ENCODE measurements at places on chromosomes 16 and 17.

DNA sequence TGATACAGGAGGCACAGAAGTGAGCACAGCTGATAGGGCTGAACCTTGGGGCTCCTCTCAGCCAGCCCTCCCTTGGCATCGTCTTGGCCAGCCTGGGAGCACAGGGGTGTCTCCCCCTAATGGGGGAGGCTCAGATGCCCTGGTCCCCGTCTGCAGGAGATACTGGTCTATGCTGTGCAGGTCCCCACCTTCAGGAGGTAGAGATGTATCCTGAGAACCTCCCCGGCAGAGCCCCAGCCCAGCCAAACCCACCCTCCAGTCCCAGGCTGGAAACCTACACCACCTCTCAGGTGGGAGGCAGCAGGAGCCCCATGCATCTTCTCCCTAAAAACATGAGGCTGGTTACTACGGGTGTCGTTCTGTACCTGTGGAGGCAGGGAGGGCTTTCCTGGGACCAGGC, 38.7 kb downstream of the ABCC6 start:
- no peak for DNase-seq

GRCh38 chr17:5913032-5913531, 157.1 kb upstream of the WSCD1 start:
- DNase-seq: no peak

DNA sequence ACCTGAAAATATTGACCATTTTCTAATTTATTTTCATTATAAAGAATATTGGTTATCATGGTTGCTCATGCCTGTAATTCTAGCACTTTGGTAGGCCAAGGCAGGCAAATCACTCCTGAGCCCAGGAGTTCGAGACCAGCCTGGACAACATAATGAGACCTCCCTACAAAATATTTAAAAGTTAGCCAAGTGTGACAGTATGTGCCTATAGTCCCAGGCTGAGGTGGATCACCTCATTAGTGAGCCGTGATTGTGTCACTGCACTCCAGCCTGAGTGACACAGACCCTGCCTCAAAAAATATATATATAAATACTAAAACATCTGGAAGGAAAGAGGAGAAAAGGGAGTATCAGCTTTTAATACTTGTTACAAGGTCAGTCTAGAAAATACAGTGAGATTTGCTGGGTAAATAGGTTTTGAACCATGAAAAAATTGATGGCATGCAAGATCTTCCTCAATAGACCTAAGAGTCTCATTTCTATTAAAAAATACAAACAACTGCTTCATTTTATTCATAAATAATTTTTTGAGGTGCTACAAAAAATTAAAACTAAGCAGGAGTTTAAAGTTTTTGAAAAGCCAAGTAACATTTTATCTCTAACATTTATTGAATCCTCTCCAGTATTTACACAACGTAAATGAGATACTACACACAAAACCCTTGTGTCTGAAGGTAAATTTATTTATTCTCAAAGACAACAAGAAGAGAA, 47.7 kb downstream of the TUBD1 start:
- no peak for DNase-seq

GRCh38 chr16:67845291-67846062, 1.3 kb upstream of the NUTF2 start:
- no peak for DNase-seq

- no peak for DNase-seq
These were observed 1.4 kb upstream of the SLC5A11 start for GRCh38 chr16:24844101-24845030.

DNA sequence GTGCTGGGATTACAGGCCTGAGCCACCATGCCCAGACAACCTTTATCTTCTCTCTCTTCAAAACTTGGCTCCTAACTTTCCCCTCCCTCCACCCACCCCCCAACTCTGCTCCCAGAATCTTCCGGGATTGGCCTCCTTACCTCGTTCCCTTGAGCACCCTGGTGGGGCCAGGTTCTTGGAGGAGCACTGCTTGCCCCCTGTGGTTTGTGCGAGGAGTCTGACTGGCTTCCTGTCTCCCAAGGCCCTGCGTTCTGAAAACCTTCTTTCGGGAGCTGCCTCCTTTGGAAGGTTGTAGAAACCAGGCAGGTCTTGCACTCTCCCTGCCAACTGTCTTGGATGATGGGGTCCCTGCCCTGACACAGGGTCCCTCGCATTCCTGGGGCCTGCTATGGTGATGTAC, 19.8 kb downstream of the PLXDC1 start:
- no peak for DNase-seq

DNA sequence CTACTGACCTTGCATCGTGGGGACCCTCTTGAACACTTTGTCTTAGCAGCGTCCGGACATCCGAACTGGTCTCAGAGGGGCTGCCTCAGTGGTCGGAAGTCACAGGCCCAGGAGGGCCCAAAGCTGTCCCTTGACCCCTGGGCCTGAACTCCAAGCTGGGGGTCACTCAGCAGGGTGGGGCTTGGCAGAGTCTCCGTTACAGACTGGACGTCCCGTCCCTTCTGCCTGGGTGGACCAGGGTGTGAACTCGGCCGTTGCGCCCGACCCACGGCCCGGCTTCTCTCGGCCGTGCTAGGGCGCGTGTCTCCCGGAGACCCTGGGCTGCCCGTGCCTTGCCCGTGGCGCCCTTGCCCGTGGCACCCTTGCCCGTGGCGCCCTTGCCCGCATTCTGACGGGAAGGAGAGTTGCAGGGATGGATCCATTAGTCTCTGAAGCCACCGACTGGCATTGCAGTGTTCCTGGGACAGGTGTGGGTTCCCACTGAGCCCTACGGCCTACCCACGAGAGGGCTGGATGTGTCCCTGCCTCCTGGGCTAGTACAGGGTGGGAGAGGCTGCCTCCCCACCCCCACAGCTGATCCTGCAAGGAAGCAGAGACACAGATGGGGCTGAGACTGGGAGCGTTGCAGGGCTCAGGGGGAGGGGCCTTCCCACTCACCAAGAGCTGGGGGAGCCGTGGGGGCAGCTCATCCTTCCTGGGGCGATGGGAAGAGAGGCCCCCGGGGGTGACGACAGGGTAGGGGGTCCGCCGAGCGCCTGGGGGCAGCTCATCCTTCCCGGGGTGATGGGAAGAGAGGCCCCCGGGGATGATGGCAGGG, 4.9 kb downstream of the CACNA1H start:
- DNase-seq: no peak

GRCh38 chr17:60231234-60231633, 81.5 kb downstream of the CA4 start:
- DNase-seq: peak; percentile 22

- no peak for DNase-seq
These were observed 42.3 kb upstream of the ZNF750 start for GRCh38 chr17:82881900-82882714.

GRCh38 chr16:87764600-87765472, 950 bp downstream of the KLHDC4 start:
- DNase-seq: peak; percentile 85

Measured in T-helper 2 cell (primary cell).